Myometrial cell (primary cell): ENCODE measurements at places on chromosomes 6 and 20. TPM values are rescaled to one million over a fixed set of nuclear protein-coding genes. Genes with fewer than 3 reads are reported as not detected.

LRFN2 gene
- not detected in 2 replicates for total RNA-seq

SH3BGRL2 gene
- 8.3 and 8.6 TPM in 2 replicates for total RNA-seq

BPI gene
- total RNA-seq, result not detected in 2 replicates

E2F3 gene
- total RNA-seq, result 2.3 and 2.9 TPM in 2 replicates

OLIG3 gene
- total RNA-seq, result not detected in 2 replicates

C6orf47 gene
- total RNA-seq, result 17.0 and 20.9 TPM in 2 replicates

KCNK17 gene
- total RNA-seq, result not detected in 2 replicates
